ENCODE measurements at places on chromosomes 2 and 18. TPM values are rescaled to one million over a fixed set of nuclear protein-coding genes. Genes with fewer than 3 reads are reported as not detected.

DNA sequence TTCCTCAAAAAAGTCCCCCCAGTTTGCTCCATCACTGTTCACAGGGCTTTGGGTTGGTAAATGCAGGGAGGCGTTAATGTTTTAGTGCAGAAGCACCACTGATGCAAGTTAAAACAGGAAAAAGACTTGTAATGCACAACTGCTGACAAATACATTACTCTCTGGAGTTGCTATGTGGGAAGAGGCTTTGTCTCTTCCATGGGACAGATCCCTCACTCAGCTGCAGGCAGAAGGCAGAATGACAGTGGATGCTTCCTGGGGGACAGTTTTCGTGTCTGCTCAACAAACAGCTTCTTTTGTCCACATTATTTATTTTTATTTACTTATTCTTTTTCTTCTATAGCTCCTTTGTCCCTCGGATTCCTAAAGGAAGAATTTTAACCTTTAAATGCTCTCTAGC, 22.7 kb upstream of the KCNE4 start:
- DNase-seq: no peak

DNA sequence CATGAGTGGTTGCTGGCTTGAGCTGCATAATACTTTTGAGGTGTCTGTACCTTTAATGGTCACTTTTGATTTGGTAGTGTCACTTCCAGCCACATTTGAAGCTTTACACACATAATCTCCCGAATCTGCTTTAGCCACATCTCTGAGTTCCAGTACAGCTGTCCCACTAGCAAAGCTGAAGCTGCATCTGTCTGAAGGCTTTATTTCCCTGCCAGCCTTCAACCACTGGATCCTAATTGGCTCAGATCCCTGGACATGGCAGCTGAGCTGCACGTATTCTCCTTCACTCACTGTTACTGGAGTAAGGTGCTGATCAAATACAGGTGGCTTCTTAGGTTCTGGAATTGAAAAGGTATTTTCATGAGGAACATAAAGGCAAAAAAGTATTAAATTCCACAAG, 99.7 kb downstream of the TTN start:
- DNase-seq: no peak

DNA sequence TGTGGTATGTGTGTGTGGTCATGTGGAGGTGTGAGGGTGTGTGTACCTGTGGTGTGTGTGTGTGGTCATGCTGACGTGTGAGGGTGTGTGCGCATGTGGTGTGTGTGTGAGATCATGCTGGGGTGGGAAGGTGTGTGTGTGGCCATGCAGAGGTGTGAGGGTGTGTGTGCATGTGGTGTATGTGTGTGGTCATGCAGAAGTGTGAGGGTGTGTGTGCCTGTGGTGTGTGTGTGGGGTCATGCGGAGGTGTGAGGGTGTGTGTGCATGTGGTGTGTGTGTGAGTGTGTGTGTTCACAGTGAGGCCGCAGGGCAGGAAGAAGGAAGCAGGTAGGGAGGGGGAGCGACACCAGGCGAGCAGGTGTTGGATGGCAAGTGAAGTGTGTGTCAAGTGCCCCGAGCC, 259.0 kb downstream of the LOXHD1 start:
- DNase-seq: no peak

DNA sequence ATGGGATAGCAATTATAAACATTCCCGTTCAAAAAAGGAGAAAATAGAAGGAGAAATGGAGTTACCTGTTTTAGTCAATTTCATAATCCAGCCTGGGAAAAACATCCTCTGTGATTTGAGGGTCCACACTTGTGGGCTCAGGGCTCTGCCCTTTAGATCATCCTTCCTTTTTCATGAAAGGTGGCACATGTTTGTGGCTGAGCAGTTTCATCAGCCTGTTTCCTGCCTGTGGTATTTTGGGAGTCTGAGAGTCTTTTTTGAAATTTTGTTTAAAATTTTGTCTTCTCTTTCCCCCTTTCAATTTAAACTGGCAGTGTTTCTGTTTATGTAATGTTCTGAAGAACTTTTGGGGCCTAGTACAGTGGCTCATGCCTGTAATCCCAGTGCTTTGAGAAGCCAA, 84.0 kb downstream of the KIAA1328 start:
- DNase-seq: no peak

CD8B2 gene
- total RNA-seq: not detected
